Left lung (tissue), 14 donors: ENCODE measurements at places on chromosomes 16 and 17. TPM values are rescaled to one million over a fixed set of nuclear protein-coding genes. Genes with fewer than 3 reads are reported as not detected.

Gene AXIN2
- 60.5 TPM for polyA plus RNA-seq

Gene ARHGDIG
- polyA plus RNA-seq, result 1.2 TPM

Gene CHST5
- 0.48 TPM for polyA plus RNA-seq

Gene USP43
- 4.8 TPM for polyA plus RNA-seq

Gene PIRT
- polyA plus RNA-seq, result 0.09 TPM

Gene UBE2O
- polyA plus RNA-seq, result 23.8 TPM
